ENCODE measurements at places on chromosomes 6 and 20.

- no peak for DNase-seq
These were observed 68.5 kb downstream of the SRC start for GRCh38 chr20:37414224-37415035.

- no peak for DNase-seq
These were observed 100.6 kb downstream of the DCDC2 start for GRCh38 chr6:24257282-24257681.

GRCh38 chr20:1204113-1204512 lies 859 bp downstream of the C20orf202 start:
- DNase-seq = no peak

- DNase-seq = no peak
These were observed 18.1 kb downstream of the STXBP5 start for GRCh38 chr6:147222160-147222838.

GRCh38 chr6:32047084-32047478 lies 8.9 kb downstream of the CYP21A2 start:
- DNase-seq = peak; percentile 39

DNA sequence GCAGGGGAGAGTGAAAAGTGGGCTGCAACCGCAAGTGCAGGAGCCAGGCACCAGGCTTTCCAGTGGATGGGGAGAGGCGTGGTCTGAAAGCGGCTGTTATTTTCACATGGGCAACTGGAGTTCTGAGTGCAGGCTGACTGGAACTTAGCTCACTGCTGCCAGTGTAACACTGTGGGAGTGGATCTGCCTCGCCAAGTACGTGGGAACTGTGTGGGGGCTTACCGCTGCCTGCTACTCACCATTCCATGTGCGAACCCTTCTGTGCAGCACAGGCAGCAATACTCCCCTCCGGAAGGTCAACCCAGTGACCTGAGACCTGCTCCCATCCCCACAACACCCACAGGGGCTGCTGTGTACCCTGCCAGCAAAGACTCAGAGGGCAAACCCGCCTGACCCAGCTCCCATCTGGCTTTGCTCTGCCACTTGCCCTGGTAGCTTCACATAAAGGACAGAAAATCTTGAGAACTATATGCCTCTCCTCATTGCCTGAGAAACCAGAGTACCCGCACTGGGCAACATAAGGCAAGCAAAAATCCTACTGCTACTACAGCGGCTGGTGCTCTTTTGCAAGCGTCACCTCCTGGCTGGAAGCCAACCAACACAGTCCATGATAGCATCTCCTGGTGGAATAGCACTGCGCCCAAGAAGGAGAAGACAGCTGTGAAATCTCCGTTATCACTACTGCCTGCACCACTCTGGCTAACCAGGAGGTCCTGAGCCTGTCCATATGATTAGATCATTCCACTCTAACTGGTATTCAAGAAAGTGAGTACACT lies 54.4 kb upstream of the SIRPG start:
- no peak for DNase-seq

DNA sequence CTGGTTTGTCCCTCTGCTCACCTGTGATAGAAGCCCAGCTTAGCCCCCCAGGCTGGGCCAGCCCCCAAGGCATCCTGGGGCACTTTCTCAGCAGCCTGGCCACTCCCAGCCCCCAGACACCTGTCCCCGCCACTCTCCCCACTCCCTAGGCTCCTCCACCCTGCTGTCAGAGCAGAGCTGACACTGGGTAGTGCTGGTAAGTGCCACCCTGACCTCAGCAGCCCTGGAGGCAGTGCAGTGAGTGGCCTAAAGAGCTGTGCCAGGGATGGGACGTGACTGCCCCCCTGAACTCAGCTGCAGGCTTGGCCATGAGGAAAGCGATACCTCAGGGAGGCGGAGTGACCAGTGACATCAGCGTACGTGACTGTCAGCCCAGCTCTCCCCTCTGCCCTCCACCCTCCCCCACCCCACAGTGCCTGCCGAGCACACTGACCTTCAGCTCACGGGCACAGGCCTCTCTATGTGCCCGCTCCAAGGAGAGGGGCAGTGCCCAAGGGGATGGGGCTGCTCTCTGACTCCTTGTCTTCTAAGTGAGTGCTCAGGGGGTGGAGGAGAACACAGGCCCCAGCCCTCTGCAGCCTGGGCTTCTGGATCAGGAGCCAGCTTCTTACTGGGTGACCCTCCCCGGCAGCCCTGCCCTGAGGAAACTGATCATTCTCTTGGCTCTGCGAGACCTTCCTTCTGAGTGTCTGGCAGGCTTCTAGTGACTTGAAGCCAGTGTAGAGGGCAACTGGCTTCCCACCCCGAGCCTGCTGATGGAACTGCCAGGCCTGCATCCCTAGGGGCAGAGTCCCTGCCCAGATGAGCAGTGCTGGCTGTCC lies 172.7 kb downstream of the MRPL14 start:
- peak; percentile 42 for DNase-seq

DNA sequence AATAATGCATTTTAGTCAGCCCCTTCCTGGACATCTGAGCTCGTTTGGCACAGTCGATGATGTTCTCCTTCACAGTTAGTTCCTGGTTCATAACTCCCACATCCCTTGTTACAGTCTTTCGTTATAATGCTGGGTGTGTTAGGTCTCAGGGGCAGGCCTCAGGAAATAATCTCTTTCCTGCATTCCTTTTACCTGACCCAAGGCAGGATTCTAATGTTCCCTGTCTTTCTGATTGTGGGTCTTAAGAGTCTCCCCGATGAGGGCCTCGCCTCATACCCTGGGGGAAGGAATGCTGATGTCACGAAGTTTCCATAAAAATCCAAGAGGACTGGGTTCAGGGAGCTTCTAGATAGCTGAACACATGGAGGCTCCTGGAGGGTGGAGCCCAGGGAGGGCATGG lies 104.0 kb upstream of the CARMIL1 start:
- no peak for DNase-seq
